ENCODE measurements at places on chromosomes 13 and 19.

- DNase-seq = no peak
These were observed 4.1 kb downstream of the ZNF536 start for GRCh38 chr19:30376272-30376671.

GRCh38 chr19:16714702-16715287, 4.9 kb upstream of the NWD1 start:
- DNase-seq = peak; percentile 79

DNA sequence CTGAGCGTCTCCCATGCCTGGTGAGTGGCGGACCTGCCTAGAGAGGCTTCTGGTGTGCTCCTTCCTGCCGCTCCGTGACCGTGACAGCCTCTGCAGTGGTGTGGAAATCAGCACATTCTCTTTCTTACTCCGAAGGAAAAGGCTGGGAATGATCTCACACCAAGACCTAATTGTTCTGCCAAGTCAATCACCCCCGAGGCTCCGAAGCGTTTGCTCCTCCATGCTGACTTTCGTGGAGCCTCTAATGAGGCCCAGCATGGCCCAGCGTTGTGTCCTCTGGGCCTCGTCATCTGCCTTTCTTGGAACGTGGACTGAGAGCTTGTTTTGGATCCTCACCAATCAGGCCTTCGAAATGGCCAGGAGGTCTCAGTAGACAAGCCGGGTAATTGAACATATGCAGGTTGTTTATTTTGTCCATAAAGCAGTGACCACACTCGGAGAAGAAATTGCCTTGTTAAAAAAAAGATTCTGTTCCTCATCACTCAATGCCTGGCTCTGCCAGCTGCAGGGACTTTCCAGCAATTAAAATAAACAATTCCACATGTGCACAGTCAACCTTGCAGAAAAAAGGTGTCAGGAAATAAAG, 107.1 kb downstream of the UBL3 start:
- DNase-seq = peak; percentile 17

DNA sequence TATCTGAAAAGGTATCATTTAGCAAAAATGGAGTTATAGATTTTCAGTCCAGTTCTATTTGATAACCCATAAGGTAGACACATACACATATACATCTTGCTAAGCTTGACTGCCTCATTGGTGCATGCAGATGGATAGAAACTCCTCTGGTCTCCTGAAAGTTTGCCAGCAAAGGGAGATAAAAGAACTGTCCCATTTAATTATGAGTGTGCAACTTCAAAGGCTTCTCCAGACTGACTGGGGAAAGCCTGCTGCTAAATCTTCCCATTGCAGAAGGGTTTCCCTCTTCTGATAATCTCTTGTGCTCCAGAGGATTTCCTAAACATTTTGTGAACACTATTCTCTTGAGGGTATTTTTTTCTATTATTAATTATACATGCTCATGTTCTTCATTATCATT, 131.9 kb downstream of the ITGBL1 start:
- no peak for DNase-seq

GRCh38 chr13:44373601-44374347, at the start of gene SERP2:
Gene SERP2 (plus strand): TSS chr13:44373824. CDS start chr13:44374026, 202 bp downstream.
- peak; percentile 66 for DNase-seq

DNA sequence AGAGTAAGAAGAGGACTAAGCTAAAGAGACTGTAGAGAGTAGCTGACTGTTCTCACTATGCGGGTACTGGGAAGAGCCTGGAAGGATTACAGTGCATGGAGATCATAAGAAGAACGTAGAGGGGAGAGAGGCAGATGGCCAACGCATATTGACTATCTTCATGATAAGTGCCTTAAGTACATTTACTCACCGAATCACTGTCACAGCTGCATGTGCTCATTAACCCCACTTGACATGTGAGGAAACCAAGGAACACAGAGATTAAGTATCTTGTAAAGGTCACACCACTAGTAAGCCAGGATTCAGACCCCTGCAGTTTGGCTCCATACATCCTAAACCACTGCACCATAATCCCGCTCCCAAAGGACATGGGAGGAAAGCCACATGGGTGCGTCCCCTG, 34.1 kb downstream of the SMAD9 start:
- no peak for DNase-seq

DNA sequence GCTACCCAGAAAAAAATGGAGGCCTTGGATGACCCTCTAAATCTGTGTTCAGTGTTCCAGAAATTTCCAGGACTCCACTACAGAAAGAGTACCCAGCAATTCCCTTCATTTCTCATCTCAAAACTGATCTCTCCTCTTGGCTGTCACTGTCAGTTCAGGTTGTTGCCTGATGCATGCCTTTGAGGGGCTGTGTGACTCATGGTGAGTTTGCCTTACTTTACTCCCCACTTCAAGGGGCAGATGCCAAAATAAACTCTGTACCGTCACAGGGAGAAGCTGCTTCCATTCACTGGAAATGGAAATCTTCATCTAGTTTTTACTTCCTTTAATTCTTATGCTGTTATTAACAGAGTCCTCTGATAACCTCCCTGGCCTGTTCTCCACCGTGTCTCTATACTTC, 1075.0 kb downstream of the DIAPH3 start:
- DNase-seq = no peak

- no peak for DNase-seq
These were observed 508 bp upstream of the ZNF44 start for GRCh38 chr19:12295191-12295590.

DNA sequence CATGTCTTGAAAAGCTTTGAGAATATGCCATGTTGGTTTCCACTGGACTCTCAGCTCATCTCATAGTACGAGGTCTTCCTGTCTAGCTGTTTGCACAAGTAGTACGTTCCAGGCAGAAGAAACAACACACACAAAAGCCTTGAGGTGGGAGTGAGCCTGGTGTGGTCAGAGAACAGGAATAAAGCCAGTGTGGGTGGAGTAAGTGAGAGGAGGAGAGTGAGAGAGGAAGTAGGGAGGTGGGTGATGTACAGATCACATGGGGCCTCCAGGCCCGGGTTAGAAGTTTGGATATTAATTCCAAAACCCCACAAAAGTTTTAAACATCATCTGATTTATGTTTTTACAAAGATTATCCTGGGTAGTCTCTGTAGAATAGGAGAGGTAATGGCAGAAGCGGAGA, 230.6 kb downstream of the MTUS2 start:
- DNase-seq = no peak
